ENCODE measurements at places on chromosomes 7 and 10.

DNA sequence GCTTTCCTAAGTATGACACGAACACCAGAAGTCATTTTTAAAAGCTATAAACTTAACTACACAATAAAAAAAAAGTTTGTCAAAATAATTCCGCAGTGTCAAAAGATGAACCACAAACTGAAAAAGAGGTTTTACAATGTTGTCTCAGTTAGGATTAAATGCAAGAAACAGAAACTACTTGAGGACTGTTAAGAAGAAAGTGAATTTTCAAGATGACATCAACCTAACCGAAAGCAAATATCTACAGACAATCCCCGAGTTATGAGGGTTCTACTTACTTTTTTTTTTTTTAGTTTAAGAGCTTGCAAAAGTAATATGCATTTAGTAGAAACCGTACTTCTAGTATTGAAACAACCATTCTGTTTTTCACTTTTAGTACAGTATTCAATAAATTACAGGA lies 62.3 kb downstream of the TFPI2 start:
- no peak for DNase-seq

DNA sequence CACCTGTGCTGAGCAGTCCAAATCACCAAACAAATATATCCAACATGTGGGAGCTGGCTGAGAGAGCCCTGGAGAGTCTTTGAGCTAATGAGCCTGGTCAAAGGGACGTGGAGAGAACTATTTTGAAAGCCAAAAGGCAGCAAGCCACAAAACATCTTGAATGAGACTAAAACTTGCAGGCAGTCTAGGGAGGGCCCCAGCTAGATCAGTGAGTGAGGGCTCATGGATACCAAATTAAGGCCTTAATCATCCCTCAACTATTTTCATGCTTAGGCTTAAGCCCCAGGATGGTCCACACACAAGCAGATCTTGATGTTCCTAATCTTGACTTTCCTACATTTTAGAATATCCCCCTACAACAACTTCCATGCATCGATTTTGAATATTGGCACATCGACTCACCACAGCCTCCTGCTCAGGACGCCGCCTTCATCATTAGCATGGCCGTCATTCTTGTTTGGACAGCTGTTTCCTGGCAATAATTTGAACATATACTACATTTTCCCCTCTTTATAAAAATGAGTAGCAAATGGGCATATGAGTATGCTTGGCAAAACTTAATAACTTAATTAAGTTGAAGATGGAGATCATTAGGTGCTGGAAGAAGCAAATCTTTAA lies 86.9 kb upstream of the ADAM12 start:
- DNase-seq = no peak

DNA sequence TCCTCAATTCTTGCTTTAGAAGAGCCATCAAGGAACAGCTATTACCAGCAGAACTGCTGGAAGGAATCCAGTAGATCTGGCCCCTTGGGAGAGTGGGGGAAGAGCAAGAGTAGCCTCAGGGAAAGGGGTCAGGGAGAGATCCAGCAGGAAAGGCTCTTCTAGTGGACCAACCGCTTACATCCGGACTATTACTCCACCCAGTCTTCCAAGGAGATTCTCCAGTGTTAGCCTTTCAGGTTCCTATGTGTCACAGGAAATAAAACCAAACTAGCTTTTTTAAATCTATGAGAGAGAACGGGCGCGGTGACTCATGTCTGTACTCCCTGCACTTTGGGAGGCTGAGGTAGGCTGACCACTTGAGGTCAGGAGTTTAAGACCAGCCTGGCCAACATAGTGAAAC lies 34.3 kb downstream of the TET1 start:
- no peak for DNase-seq

DNA sequence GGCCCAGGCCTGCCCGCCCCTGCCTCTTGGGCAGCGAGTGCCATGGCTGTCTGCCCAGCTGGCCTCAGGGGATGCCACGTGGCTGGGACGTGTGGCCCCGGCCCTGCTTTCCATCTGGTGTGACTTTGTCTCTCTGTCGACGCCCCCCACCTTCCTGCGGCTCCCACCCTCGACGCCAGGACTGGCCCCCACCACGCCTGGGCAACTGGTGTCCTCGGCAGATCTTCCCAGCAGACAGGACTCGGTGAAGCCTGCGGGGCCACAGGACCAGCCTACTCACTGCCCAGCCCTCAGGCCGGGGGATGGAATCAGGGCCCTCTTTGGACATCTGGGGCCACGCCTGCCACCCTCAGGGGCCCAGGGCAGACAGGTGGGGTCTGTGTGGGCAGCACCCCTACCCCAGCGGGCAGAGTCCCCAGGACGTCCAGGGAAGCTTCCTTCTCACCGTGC lies 55.1 kb downstream of the UNCX start:
- no peak for DNase-seq

- no peak for DNase-seq
These were observed 33.7 kb downstream of the NRBF2 start for GRCh38 chr10:63166742-63167258.

- DNase-seq = no peak
These were observed 86.1 kb upstream of the PCBD1 start for GRCh38 chr10:70974351-70974901.

- DNase-seq = no peak
These were observed 14.6 kb downstream of the RASGEF1A start for GRCh38 chr10:43252166-43252782.
